Sciatic nerve (tissue), 2 donors: ENCODE measurements at places on chromosomes 11 and 22.

- no peak for DNase-seq
Measured at GRCh38 chr11:110493346-110493745, 63.6 kb downstream of the FDX1 start.

DNA sequence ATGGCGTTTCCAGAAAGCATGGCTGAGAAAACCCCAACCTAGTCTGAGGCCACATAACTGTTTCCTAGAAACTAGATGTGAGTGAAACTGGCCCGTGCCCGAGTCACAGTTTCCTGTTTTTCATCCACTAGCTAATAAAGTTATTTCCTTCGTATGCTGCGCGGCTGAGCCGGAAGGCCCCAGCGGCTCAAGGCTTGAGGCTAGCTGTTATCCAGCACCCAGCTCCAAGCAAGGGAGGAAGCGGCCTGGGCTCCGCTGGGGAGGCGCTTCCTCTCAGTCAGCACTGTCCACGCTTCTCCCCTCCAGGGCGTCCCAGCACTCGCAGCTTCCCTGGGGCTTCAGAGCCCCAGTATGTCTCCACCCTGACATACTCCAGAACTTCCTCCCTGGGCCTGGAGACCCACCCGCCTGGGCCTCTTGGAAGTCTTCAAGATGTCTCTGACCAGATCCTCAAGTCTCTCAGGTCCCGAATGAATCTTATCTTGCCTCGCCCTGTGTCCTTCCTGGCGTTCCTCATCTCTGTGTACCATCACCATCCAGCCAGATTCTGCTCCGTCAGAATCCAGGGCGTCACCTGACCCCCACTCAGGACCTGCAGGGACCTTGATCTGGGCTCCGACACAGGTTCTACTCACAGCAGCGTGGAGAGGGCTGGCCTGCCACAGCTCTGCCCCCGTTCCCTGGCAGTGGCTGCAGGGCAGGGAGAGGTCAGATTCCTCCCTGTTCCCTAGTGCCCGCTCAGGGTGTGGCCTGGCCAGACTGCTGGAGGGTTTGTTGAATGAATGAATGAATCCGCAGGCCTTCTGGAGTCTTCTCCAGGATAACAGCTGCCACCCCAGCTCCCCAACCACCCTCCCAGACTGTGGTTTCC, 81.9 kb downstream of the LRRC32 start:
- no peak for DNase-seq

GRCh38 chr22:19178065-19178656, 375 bp downstream of the SLC25A1 start:
- no peak for DNase-seq

GRCh38 chr11:97231231-97231630, 841.4 kb downstream of the JRKL start:
- DNase-seq: no peak

GRCh38 chr11:2781408-2782274, 81.8 kb upstream of the KCNQ1OT1 start:
- DNase-seq: peak; percentile 50

- no peak for DNase-seq
Measured at GRCh38 chr11:119759324-119759723, 30.3 kb upstream of the NECTIN1 start.

- DNase-seq: no peak
Measured at GRCh38 chr11:116439361-116439677, 333.5 kb downstream of the BUD13 start.

- no peak for DNase-seq
Measured at GRCh38 chr11:82305123-82305522, 428.5 kb downstream of the FAM181B start.

- no peak for DNase-seq
Measured at GRCh38 chr22:17334983-17335382, 34.3 kb upstream of the CECR2 start.

GRCh38 chr22:32862936-32863661, 61.6 kb downstream of the TIMP3 start:
- no peak for DNase-seq

DNA sequence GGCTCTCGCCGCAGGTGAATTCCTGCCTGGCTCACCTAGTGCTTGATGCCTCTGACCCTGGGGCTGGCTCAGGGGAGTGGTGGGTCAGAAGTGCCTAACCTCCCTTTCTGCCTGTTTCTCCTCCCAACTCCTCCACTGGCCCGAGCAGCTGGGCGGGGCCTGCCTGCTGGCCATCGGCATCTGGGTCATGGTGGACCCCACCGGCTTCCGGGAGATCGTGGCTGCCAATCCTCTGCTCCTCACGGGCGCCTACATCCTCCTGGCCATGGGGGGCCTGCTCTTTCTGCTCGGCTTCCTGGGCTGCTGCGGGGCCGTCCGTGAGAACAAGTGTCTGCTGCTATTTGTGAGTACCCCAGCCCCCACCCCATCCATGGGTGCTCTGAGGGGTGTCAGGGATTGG, 41.1 kb downstream of the TP53I11 start:
- no peak for DNase-seq

DNA sequence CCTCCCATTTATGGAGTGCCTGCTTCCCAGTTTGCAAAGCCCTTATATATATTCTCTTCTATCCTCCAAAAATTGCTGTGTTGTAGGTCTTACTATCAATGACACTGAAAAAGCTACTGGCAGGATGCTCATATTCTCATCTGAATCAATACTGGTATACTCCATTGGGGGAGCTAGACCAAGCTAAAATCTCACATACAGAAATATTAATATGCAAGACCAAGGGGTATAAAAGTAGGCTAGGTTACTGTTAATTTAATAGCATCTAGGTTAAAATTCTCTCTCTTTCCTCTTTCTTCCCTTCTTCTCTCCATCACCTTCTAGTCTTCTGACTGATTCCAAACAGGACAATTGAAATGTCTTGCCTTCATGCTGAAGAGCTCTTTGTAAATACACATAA, 17.1 kb upstream of the BDNF start:
- DNase-seq: no peak

- DNase-seq: peak; percentile 53
Measured at GRCh38 chr11:2703363-2704141, 3.8 kb upstream of the KCNQ1OT1 start.

DNA sequence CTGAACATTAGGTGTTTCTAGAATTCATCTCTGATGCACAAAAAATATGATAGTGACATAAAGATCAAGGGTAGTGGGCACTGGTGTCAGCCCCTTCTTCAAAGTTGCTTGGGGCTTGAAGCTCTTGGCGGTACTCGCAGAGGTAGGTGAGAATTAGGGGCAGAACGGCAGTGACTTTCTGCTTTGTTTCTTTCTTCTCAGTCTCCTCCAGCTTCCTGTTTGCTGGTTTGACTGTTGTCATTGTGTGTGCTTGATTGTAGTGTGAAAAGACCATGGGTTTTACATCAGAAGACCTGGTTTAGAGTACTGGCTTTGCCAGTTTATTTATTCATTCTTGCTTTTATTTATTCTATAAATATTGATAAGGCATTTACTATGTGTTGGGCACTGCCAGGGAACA, 156.7 kb upstream of the PLET1 start:
- no peak for DNase-seq

- no peak for DNase-seq
Measured at GRCh38 chr11:58639669-58640068, 17.2 kb downstream of the CNTF start.

DNA sequence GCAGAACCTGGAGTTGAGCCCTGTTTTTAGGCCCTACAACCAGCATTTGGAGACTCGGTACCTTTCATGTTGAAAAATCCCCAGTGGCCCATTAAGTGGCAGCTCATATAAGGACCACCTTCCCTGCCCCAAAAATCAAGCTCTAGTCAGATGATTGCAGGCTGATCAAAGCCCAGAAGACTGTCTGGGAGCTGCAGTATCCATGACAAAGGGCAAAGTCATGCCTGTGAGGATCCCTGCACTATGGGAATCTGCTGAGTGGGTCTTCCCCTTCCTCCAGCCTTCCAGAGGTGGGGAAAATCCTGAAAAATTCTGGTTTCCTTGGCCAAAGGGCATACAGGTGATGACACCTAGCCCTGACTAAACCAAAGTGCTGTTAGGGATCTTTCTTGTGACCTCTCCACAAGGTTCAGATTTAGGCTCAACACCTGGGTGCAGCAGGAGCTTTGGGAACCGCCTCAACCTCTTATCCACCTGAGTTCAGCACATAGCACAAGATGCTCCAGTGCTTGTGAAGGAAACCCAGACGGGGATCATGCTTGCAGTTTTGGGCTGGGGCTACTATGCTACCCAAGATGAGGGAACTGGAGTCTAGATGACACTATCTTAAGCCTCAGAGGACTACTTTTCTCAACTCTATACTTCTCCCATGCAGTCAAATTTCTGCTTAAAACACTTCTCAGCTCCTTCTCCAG, 1.2 kb upstream of the TRIM3 start:
- no peak for DNase-seq

DNA sequence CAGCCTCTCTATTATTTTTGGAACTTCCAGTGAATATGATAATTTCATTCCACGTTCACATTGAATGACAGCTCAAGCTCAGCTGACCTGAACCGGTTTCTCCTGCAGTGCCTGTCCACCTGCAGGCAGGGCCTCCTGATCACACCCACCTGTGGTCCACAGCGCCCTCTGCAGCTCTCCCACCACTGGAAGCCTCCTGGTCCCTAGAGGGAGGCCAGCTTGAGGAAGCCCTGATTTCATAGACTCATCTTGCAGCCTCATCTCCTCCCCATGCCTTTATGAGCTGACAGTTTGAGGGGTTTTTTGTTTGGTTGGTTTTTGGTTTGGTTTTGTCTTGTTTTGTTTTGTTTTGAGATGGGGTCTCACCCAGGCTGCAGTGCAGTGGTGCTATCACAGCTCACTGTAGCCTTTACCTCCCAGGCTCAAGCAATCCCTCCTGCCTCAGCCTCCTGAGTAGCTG, 29.9 kb upstream of the MALAT1 start:
- no peak for DNase-seq

GRCh38 chr22:46150655-46151477, 540 bp downstream of the PPARA start:
- peak; percentile 77 for DNase-seq
